Activated T-cell treated with anti-CD3 and anti-CD28 coated beads for 24 hours (primary cell): ENCODE measurements at places on chromosomes 6 and 20.

- DNase-seq: peak; percentile 60
These were observed 27.9 kb upstream of the RTF2 start for GRCh38 chr20:56440346-56441007.

GRCh38 chr6:152189736-152190135, 382.3 kb downstream of the ESR1 start:
- DNase-seq: no peak

DNA sequence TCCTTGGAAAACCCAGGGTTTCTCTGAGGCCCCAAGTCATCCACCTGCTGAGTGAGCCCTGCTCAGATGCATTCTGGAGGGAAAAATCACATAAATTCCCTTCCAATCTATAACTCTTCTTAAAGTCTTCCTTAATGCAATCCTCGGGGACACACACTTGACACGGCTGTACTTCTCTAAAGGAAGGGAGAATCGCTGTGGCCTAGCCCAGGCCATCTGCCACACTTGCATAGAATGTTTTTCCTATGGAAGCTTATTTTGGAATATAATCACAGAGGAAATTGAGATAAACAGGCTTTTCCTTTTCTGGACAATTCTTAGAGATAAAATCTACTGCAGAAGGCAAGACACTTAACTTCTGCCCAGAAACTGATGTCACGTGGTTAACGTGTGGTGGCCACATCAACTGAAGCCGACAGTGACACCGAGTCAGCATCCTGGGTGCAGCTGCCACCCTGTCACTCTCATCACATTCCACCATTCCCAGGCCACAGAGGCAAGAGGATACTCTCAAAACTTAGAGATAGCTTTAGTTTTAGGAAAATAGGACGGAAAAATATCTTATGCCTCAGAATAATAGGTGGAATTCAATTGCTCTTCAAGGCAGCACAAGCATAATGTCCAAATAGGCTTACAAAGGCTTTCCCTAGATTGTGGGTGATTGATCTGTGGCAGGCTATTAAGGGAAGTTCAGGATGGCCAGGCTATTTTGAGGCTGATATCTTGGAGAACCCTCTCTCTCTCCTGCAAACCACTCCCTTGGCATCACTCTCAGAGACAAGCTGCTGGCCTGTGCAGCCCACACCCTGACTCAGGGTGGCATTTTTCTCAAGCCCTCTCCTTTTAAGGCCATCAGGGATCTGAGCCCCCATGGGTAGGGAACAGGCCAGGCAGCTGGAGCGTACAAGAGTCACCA, 29.6 kb downstream of the PSMB1 start:
- DNase-seq: no peak

GRCh38 chr6:152696522-152696921, 1.2 kb upstream of the MYCT1 start:
- no peak for DNase-seq

DNA sequence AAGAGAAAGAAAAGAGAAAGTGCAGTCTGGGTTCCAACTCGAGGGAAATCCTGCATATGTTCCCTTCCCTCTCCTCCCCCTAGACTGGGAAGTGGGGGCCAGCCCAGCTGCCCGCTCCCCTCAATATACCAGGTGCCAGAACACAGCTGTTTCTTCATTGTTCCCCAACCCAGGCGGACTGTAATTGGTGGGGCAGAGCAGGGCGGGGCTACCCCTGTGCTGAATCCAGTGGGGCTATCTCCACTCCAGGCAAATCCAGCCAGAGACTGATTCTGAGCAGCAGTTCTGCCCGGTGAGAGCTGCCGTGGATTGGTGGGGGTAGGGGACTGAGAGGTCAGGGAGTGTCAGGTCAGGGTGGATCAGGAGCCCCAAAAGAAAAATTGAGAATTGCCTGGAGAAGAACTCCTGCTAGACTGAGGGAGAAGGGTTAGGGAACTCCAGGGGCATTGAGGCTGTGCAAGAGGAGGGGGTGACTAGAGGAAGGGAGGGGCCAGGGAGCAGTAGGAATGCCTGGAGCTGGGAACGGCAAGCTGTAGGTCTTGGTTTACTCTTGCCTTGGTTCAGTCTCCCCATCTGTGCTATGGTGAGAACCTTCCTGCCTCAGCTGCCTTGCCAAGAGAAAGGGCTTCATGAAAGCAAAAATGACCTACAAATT, at the start of gene MYMX:
TSS of gene MYMX (plus strand) at position 250 of the 655 bp plus-strand sequence. CDS start 546 bp downstream, outside the sequence.
- DNase-seq: no peak

- DNase-seq: no peak
These were observed 449.6 kb downstream of the RFPL4B start for GRCh38 chr6:112796712-112797111.

- DNase-seq: no peak
These were observed 25.4 kb upstream of the MAS1 start for GRCh38 chr6:159865226-159865920.

DNA sequence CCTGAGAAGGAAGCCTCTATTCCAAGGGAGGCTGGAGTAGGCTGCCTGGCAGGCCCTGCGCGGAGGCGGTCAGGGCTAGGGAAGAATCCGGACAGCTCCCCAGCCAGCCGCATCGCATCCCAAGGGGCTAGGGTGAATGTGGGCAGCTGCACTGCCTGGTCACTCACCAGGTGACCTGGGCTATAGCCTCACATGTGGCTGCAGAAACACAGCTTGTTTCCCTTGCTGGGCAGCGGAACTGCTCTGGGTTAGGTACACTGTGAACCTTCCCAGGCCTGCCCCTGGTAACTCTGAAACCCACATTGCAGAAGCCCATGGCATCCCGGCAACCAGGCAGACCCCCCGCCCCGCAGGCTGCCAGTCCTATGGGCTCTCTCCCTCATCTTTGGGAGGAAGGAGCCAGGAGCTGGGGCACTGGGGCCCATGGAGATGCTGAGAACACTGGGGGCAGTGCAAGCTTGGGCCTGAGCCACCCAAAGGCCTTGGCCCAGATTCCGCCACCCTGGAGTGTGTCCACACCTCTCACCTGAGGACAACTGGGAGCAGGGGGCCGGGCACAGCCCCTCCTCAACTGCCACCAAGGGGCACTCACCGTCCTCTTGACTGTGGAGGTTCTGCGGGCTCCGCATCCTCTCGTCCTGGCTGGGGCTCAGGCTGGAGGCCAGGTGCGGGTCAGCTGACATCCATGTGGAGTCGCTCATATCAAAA, 111.0 kb downstream of the NOL4L start:
- no peak for DNase-seq

DNA sequence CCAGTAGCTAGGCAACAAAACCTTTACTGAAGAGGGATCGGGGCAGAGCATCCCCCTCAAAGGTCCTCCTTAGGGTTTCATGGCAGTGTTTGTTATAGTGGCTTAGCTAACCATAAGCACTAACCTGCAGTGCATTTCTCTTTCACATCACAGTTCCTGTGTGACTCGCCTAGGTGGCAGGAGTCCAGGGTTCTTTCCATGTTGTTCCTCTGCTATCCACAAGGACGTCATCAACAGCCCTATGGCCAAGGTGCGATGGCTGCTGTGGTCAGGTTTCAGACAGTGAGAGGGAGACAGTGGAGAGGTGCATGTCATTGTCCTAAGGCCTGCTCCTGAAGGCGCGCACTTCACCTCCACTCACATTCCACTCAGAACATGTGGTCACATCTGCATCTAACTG, 38.8 kb upstream of the FOXA2 start:
- no peak for DNase-seq

- DNase-seq: no peak
These were observed 798.3 kb downstream of the KIF16B start for GRCh38 chr20:15774926-15775325.

GRCh38 chr6:24492475-24492874, 2.3 kb upstream of the ALDH5A1 start:
- DNase-seq: no peak

DNA sequence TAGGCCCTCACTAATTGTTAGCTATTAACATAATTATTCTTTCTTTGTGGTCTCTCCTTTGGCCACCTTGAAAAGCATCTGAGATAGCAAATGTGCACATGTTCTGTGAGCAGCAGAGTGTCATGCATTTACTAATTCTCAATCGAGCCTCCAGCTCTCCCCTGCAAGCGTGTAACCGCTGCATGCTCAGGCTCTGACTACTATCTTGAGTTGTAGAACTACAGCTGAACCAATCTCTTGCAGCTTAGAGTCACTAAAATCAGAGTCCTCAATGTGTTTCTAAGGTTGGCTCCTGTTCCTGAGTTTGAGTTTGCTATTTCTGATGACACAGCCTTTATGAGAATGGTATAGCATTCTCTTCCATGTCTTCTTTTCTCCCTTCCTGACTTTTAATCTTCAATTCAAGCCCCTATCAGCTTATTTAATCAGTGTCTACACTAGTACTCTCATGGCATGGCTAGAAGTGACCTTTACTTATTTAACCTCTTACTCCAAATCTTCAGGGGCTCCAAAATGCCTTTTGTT, 65.5 kb downstream of the PPP1R3G start:
- DNase-seq: no peak

GRCh38 chr20:56630086-56630493, 984 bp downstream of the TFAP2C start:
- no peak for DNase-seq
